ENCODE measurements at places on chromosomes 4 and X.
A peak's percentile ranks its signal among the peaks of the same experiment; 100 is the strongest.

DNA sequence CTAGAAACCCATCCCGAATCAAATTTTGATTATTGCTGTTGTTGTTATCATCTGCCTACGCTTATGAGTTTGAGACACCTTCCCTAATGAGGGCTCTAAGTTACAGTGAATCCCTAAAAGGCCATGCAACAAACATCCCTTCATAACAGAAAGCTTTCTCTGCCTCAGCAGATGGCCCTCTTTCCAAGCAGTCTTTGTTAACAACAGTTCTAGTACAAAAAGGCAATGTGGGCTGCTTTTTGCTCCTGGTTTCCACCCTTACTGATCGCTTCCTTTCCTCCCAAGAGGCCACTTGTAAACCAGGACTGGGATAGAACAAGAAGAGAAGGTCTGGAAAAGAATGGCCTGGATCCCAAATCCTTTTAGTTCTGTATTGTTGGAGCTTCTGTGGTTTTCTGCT is 24.2 kb downstream of the GPC4 start:
- DNase-seq, result no peak

- DNase-seq, result no peak
Observed at GRCh38 chrX:108362026-108362425, 76.2 kb downstream of the COL4A6 start.

- DNase-seq, result no peak
Observed at GRCh38 chrX:31039327-31039711, 32.5 kb downstream of the FTHL17 start.

DNA sequence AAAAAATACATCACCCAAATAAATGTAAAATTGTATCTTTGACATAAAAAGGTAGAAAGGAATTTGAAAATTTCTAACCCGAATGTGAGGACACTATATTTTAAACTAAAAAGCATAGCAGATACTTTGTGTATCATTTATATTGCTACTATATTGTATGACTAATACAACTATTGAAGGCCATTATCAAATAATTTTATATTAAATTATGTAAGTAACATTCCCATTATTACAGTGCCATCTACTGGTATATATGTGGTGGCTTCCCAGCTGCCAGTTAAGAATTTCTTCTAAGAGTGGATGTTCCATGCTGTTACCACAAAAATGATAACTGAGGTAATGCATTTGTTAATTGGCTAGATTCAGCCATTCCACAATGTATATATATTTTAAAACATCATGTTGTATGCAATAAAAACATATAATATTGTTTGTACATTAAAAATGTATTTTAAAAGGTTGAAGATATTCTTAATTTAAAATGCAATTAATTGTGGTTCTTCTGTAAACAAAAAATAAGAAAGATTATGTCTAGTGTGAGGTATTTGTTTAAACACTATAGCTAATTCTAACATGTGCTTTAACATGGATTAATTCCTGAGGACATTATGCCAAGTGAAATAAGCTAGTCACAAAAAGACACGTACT is 65.3 kb downstream of the EGF start:
- peak; percentile 3 for DNase-seq

GRCh38 chr4:26503844-26504243 is 13.6 kb upstream of the CCKAR start:
- DNase-seq, result no peak

GRCh38 chr4:125421547-125421946 is 106.8 kb downstream of the FAT4 start:
- DNase-seq, result no peak

GRCh38 chr4:27278615-27279375 is 418.2 kb downstream of the STIM2 start:
- DNase-seq, result peak; percentile 67

Data from NCI-H748 treated with DMSO at 0.1 percent for 48 hours (cell line).